AG09319 (cell line): ENCODE measurements at places on chromosomes 5 and 9.
A peak's percentile ranks its signal among the peaks of the same experiment; 100 is the strongest.

DNA sequence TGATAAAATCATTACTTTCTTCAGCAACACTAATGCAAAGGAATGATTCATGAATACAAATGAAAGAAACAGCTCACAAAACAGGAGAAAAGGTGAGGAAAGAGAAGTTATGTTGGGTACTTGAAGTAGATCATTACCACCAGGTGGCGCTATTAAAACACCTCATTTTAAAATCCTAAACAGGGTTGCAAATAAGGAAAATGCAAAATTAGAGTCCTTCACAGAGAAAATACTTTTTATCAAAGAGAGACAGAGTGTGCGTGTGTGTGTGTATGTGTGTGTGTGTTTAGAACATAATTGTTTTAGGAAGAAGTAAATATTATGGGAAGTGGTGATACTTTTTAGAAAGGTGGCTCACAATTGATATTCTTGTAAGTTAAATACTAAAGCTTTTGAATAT lies 49.5 kb upstream of the CD180 start:
- DNase-seq, result peak; percentile 53

GRCh38 chr5:1874348-1874747 lies 8.4 kb downstream of the IRX4 start:
- no peak for DNase-seq

GRCh38 chr5:72005671-72006070 lies 101.6 kb upstream of the MAP1B start:
- DNase-seq, result no peak

- no peak for DNase-seq
Observed at GRCh38 chr5:320524-321229, 837 bp upstream of the AHRR start.

DNA sequence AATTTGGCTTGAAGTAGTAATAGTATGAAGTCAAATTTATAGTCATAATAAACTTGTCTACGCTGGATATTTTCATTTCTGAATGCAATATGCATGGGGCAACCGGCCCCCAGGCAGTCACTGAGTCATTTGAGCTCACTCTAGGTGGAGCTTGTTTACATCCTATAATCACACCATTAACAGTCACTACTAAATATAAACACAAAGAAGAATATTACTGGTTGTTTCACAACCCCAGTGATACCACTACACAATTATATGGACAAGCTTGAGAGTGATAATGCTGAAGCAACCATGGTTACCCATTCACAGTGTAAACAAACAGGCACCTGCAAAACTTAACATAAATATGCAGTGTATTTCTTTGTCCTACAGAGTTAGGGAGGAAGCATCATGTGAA lies 68.7 kb downstream of the MARCHF3 start:
- DNase-seq, result peak; percentile 8
